Endodermal cell (in vitro differentiated cells): ENCODE measurements at places on chromosomes 1 and 21.

DNA sequence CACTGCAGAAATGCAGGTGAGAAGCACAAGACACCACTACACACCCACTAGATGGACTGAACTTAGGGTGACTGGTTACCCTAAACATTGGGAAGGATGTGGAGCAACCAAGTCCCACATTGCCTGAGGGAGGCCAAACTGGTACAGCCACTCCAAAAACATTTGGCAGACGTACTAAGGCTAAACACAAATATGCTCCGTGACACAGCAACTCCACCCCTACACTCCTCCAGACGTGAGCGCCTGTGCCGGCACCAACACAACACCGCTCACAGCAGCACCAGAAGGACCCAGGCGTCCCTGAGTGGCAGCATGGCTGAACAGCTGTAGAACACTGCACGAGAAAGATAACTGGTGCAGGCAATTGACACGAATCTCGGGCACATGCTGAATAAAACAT lies 14.7 kb downstream of the PTTG1IP start:
- H3K27me3 ChIP-seq: no peaks in the 10 kb centered on the region
- peaks cover 78% of the 10 kb centered on the region for H3K36me3 ChIP-seq
- no peaks in the 10 kb centered on the region for H3K4me1 ChIP-seq
- no peak overlapping the region for H3K27ac ChIP-seq
- no peak overlapping the region for H3K4me3 ChIP-seq

DNA sequence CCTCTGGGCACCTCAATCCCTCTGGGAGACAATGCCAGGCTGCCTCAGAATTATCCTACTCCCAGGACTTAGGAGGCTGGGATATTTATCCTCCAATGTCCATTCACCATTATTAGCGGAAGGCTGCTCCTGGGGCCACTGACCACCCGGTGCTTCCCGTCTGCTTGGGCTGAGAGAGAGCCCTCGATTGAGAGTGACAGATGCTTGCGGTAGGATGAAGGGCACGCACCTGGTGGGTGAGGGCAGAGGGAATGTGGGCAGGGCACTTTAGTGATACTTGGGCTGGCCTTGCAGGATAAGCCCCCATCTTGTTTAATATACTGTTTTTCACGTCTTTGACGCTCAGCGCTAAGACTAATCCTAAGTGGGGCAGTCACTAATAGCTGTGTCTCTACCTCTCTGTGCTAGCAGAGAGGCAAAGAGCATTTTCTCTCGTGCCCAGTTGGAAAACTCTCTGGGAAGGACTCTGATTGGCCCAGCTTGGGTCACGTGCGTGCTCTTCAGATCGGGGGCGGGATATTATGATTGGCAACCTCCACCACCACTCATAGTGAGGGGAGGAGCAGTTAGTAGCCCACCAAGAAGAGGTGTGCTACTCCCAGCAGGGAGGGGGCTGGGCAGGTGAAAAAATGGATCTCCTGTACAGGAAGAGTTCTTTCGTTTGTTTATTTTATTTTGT lies 10.6 kb upstream of the PARS2 start:
- H3K27me3 ChIP-seq: peaks cover 7% of the 10 kb centered on the region
- no peaks in the 10 kb centered on the region for H3K36me3 ChIP-seq
- H3K4me1 ChIP-seq: no peaks in the 10 kb centered on the region
- H3K4me3 ChIP-seq: no peak overlapping the region

DNA sequence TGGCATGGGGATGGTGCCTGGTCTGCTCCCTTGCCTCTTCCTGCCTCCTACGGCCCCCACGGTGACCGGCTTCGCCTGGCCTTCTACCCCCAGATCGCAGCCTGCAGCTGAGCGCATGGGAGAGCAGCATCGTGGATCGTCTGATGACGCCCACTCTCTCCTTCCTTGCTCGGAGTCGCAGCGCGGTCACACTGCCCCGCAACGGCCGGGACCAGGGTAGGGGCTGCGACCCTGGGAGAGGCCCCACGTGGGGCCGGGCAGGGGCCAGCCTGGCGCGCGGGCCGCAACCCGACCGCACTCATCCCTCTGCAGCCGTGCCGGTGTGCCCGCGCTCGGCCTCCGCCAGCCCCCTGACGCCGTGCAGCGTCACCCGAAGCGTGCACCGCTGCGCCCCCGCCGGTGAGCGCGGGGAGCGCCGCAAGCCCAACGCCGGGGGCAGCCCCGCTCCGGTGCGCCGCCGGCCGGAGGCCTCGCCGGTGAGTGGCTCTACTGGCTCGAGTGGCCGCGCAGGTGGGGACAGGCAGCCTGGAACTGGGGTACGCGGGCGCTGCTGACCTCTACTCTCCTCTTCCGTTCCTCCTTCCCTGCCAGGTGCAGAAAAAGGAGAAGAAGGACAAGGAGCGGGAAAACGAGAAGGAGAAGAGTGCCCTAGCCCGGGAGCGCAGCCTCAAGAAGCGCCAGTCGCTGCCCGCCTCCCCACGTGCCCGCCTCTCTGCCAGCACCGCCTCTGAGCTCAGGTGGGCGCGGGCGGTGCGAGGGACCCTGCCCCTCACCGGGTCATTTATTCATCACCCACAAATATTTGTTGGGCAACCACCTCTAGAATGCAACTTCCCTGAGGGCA lies 20.4 kb downstream of the MAP7D1 start:
- peaks cover 6% of the 10 kb centered on the region for H3K4me1 ChIP-seq
- H3K27ac ChIP-seq: no peak overlapping the region
- H3K4me3 ChIP-seq: no peak overlapping the region
- H3K36me3 ChIP-seq: peaks cover 85% of the 10 kb centered on the region

GRCh38 chr1:13643017-13643416 lies 57.0 kb upstream of the PRDM2 start:
- no peak overlapping the region for H3K4me3 ChIP-seq
- no peaks in the 10 kb centered on the region for H3K36me3 ChIP-seq
- no peak for DNase-seq

DNA sequence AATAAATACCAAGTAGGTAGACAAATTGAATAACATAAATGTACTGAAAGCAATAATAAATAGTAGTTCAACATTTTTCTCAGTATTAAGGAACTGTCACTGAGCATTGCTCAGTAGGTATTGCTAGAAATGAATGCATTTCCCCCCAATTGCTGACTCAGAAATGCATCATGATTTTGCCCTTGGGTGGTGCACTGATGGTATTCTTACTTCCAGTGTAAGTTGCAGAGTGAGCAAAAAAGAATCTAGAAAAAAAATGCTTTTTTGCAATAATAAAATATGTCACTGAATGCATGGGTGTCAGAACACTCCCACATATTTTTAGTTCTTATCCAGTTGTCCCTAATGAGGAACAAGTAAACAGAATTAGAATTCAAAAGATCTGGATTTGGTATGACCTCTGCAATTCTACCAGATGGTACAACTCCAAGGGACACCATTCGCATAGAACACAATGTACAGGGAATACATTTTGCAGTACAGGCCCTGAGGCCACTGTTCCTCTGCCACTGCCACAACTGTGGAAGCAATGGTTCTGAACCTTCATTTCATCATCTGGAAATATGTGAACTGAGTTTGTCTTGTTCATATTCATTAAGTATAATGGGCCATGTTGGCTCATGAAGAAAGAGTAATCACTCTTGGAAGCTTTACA lies 78.0 kb downstream of the ATP6V1G3 start:
- DNase-seq: no peak
- no peaks in the 10 kb centered on the region for H3K27me3 ChIP-seq

DNA sequence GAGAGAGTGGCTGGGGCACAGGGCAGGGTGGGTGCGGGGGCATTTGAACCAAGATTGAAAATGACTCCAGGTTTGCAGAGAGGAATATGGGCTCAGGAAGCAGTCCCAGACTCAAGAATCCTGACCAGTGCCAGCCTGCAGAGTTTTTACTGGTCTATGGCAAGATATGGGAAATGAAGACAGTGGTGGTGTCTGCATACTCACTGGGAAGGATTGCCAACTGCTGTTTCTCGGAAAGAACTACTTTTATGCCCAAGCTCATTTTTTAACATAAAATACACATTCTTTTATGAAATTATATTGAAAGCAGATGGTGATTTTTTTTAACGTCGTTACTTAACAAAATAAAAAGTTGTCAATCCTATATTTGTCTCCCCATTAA lies 401.8 kb downstream of the CAMTA1 start:
- H3K36me3 ChIP-seq: no peaks in the 10 kb centered on the region
- no peak overlapping the region for H3K27ac ChIP-seq
- peaks cover 7% of the 10 kb centered on the region for H3K27me3 ChIP-seq
- no peaks in the 10 kb centered on the region for H3K4me1 ChIP-seq
- no peak for DNase-seq

DNA sequence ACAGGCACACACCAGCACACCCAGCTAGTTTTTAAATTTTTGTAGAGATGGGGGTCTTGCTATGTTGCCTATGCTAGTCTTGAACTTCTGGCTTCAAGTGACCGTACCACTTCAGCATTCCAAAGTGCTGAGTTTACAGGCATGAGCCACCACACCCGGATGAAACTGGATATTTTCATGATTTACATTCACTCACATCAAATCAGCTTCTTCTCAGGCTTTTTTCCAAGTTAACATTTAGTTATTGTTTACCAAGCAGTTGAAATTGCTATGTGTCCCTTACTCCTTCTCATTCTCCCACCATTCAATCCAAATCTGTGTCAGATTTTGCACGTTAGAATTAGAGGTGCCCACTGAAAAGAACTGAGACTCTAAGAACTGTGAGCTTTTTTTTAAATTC lies 18.4 kb downstream of the RIT1 start:
- DNase-seq: no peak
- H3K4me1 ChIP-seq: no peaks in the 10 kb centered on the region
- H3K27me3 ChIP-seq: no peaks in the 10 kb centered on the region
- H3K36me3 ChIP-seq: peaks cover 8% of the 10 kb centered on the region
- no peak overlapping the region for H3K27ac ChIP-seq

GRCh38 chr1:33515607-33516006 lies 43.2 kb downstream of the ZSCAN20 start:
- H3K27me3 ChIP-seq: no peaks in the 10 kb centered on the region
- H3K4me3 ChIP-seq: no peak overlapping the region
- no peaks in the 10 kb centered on the region for H3K4me1 ChIP-seq
- no peaks in the 10 kb centered on the region for H3K36me3 ChIP-seq
